ENCODE measurements at places on chromosomes 1 and 21. TPM values are rescaled to one million over a fixed set of nuclear protein-coding genes. Genes with fewer than 3 reads are reported as not detected.

- no peak overlapping the region for H3K27ac ChIP-seq
- H3K4me3 ChIP-seq: no peak overlapping the region
- H3K4me1 ChIP-seq: no peaks in the 10 kb centered on the region
- H3K27me3 ChIP-seq: no peaks in the 10 kb centered on the region
Measured at GRCh38 chr21:34157521-34157920, 84.1 kb downstream of the MRPS6 start.

CLEC20A gene
- total RNA-seq: not detected

DNA sequence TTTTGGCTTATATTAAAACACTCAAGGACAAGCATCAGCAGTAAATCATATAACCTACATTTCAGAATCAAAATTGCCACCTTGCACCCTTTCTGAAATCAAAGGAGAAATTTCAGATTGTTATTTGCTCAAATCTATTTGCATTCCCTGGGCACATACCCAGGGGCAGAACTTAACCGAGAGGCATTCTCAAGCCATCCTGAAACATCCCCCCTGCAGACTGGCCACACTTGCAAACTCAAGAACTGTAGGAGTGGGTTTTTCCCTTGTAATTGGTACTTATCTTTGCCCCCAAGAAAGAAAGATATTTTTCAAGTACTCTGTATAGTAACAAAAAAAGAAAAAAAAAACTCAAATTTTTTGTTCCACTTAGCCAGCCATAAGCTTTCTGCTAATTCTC, 213.6 kb upstream of the ESRRG start:
- DNase-seq: no peak
- no peak overlapping the region for H3K4me3 ChIP-seq
- H3K27me3 ChIP-seq: no peaks in the 10 kb centered on the region
- no peaks in the 10 kb centered on the region for H3K36me3 ChIP-seq
- no peak overlapping the region for H3K27ac ChIP-seq

GRCh38 chr1:114026797-114027196, 47.5 kb downstream of the OLFML3 start:
- no peaks in the 10 kb centered on the region for H3K27me3 ChIP-seq
- no peaks in the 10 kb centered on the region for H3K36me3 ChIP-seq
- no peak overlapping the region for H3K27ac ChIP-seq
- H3K4me1 ChIP-seq: no peaks in the 10 kb centered on the region
- no peak overlapping the region for H3K4me3 ChIP-seq

DNA sequence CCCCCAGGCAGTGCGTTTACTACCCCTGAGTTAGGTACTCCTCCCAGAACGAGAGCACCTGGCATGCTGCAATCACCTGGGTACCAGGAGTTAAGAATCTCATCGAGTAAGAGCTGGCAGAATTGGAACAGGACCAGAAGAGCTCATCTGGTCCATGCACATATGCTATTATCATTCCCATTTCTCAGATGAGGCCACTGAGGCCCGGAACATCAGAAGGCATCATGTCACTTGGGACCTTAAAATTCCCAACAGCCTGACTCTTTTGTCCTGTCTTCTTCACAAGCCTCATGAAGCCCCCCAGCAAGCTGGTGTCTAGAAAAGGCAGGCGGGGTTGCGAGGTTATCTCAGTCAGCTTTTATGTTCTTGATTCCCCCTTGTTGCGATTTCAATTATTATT, 13.9 kb upstream of the IFFO2 start:
- H3K27ac ChIP-seq: no peak overlapping the region
- DNase-seq: no peak
- H3K27me3 ChIP-seq: no peaks in the 10 kb centered on the region
- no peaks in the 10 kb centered on the region for H3K36me3 ChIP-seq
- H3K4me1 ChIP-seq: peaks cover 4% of the 10 kb centered on the region
- no peak overlapping the region for H3K4me3 ChIP-seq

- no peak for DNase-seq
- H3K4me3 ChIP-seq: no peak overlapping the region
- peaks cover 37% of the 10 kb centered on the region for H3K36me3 ChIP-seq
- H3K4me1 ChIP-seq: peaks cover 3% of the 10 kb centered on the region
Measured at GRCh38 chr1:43405219-43405875, 15.6 kb downstream of the SZT2 start.

CLCA1 gene
- not detected for total RNA-seq

- no peaks in the 10 kb centered on the region for H3K4me1 ChIP-seq
- no peak overlapping the region for H3K27ac ChIP-seq
- H3K27me3 ChIP-seq: no peaks in the 10 kb centered on the region
- no peaks in the 10 kb centered on the region for H3K36me3 ChIP-seq
- no peak for DNase-seq
- no peak overlapping the region for H3K4me3 ChIP-seq
Measured at GRCh38 chr1:177948336-177948972, 21.4 kb downstream of the SEC16B start.

DNA sequence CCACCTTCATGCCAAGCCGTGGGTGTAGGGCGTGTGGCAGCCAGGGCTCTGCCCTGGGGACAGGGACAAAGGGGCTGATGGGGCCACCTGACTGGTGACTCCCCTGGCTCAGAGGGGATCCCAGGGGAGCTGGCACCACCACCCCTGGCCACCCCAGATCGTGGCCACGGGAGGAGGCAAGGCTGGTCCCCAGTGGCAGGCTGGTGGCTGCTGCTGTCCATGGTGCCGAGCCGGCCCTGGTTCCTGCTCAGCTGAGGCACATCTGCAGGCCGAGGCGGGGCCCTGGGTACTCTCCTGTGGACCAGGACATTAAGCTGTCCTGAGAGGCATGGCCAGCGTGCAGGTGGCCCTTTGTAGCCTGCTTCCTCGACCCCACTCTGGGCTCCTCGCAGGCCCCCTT, 6.5 kb downstream of the PLCH2 start:
- H3K27ac ChIP-seq: no peak overlapping the region
- H3K36me3 ChIP-seq: no peaks in the 10 kb centered on the region
- no peaks in the 10 kb centered on the region for H3K4me1 ChIP-seq
- H3K4me3 ChIP-seq: no peak overlapping the region

- no peaks in the 10 kb centered on the region for H3K4me1 ChIP-seq
- H3K27me3 ChIP-seq: peaks cover 58% of the 10 kb centered on the region
- H3K4me3 ChIP-seq: no peak overlapping the region
- DNase-seq: peak; percentile 59
Measured at GRCh38 chr1:110746644-110747259, 72.0 kb upstream of the KCNA3 start.

- peak overlapping the region; percentile 75 for H3K4me3 ChIP-seq
- peak overlapping the region; percentile 89 for H3K27ac ChIP-seq
- peaks cover 40% of the 10 kb centered on the region for H3K4me1 ChIP-seq
- no peaks in the 10 kb centered on the region for H3K27me3 ChIP-seq
- DNase-seq: no peak
- H3K36me3 ChIP-seq: no peaks in the 10 kb centered on the region
Measured at GRCh38 chr1:153919876-153920852, 2.6 kb downstream of the GATAD2B start.

DNA sequence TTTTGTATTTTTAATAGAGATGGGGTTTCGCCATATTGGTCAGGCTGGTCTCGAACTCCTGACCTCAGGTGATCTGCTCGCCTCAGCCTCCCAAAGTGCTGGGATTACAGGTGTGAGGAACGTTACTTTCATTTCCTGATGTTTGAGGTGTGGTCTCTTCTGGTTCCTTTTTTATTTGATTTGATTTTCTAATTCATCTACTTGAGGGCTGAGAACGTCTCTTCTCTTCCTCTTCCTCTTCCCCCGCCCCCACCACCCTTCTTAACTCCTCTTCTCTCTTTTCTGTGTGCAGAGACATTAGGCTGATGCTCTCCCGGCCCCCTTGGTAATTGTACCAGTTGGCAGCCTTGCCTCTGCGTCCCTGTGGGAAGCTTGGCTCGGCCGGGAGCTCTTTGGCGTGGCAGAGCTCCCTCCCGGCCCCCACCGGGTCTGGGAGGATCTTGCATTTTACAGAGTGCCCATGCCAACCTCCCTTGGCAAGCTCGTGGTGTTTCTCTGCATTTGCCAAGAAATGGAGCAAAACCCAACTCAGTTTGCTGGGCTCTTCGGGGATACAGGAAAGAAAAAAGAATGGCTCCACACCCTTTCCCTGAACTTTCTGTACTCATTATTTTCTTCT, 19.9 kb downstream of the CRYAA start:
- H3K27ac ChIP-seq: no peak overlapping the region
- no peaks in the 10 kb centered on the region for H3K27me3 ChIP-seq
- H3K4me1 ChIP-seq: peaks cover 9% of the 10 kb centered on the region
- no peaks in the 10 kb centered on the region for H3K36me3 ChIP-seq
- peak; percentile 51 for DNase-seq

MCOLN3 gene
- 0.44 TPM for total RNA-seq

GRCh38 chr1:246608616-246609376, 42.5 kb downstream of the CNST start:
- H3K27me3 ChIP-seq: no peaks in the 10 kb centered on the region
- H3K27ac ChIP-seq: peak overlapping the region; percentile 71
- no peak overlapping the region for H3K4me3 ChIP-seq
- H3K36me3 ChIP-seq: no peaks in the 10 kb centered on the region
- no peaks in the 10 kb centered on the region for H3K4me1 ChIP-seq

GRCh38 chr1:199815947-199816346, 211.6 kb upstream of the NR5A2 start:
- H3K4me3 ChIP-seq: no peak overlapping the region
- H3K36me3 ChIP-seq: no peaks in the 10 kb centered on the region
- H3K27me3 ChIP-seq: no peaks in the 10 kb centered on the region
- H3K4me1 ChIP-seq: no peaks in the 10 kb centered on the region
- no peak for DNase-seq

DNAJC8 gene
- 57.3 TPM for total RNA-seq

- peaks cover 6% of the 10 kb centered on the region for H3K27me3 ChIP-seq
- H3K36me3 ChIP-seq: no peaks in the 10 kb centered on the region
- no peak within 1 kb of the TSS for H3K27ac ChIP-seq
- H3K4me1 ChIP-seq: no peaks in the 10 kb centered on the region
- no peak for DNase-seq
Measured at GRCh38 chr1:160885042-160885441, at the start of gene ITLN1. ITLN1 (minus strand) TSS chr1:160885180; CDS start chr1:160884877, 303 bp downstream.

- H3K27ac ChIP-seq: no peak overlapping the region
- no peak overlapping the region for H3K4me3 ChIP-seq
- no peaks in the 10 kb centered on the region for H3K36me3 ChIP-seq
- no peaks in the 10 kb centered on the region for H3K4me1 ChIP-seq
- DNase-seq: no peak
Measured at GRCh38 chr1:218890451-218890850, 283.2 kb upstream of the LYPLAL1 start.

NEK2 gene
- 2.1 TPM for total RNA-seq

DNA sequence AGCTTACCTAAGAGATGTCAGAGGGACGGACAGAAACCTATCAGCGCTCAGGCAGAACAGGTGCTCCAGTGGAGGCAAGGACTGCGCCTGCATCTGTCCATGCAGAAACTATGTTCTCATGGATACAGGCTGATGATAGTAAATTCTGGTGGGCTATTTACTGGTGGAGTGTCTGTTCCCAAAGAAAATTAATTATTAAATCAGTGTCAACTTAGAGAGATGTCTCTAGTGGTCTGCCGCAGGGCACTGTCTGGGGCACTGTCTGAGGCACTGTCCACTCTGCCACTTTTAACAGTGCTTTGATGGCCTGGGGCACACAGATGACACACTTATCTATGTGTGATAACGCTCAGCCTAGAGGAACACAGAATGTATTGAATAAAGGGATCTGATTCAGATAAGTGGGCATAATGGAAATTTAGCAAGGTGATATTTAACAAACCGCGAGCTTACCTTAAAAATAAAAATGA, 148.1 kb downstream of the RGS7 start:
- H3K27ac ChIP-seq: no peak overlapping the region
- no peaks in the 10 kb centered on the region for H3K36me3 ChIP-seq
- no peaks in the 10 kb centered on the region for H3K4me1 ChIP-seq
- H3K4me3 ChIP-seq: no peak overlapping the region

- H3K4me1 ChIP-seq: no peaks in the 10 kb centered on the region
- no peaks in the 10 kb centered on the region for H3K36me3 ChIP-seq
- peaks cover 16% of the 10 kb centered on the region for H3K27me3 ChIP-seq
Measured at GRCh38 chr1:219833214-219833815, 95.0 kb downstream of the SLC30A10 start.

SLC25A34 gene
- total RNA-seq: 24.8 TPM

GRCh38 chr1:18155881-18156385, 48.3 kb downstream of the IGSF21 start:
- no peaks in the 10 kb centered on the region for H3K36me3 ChIP-seq
- peaks cover 5% of the 10 kb centered on the region for H3K4me1 ChIP-seq
- no peak overlapping the region for H3K4me3 ChIP-seq
- no peaks in the 10 kb centered on the region for H3K27me3 ChIP-seq

Data from heart right ventricle (tissue), 16 donors.